ENCODE measurements at places on chromosomes 3 and 15.
A peak's percentile ranks its signal among the peaks of the same experiment; 100 is the strongest.

DNA sequence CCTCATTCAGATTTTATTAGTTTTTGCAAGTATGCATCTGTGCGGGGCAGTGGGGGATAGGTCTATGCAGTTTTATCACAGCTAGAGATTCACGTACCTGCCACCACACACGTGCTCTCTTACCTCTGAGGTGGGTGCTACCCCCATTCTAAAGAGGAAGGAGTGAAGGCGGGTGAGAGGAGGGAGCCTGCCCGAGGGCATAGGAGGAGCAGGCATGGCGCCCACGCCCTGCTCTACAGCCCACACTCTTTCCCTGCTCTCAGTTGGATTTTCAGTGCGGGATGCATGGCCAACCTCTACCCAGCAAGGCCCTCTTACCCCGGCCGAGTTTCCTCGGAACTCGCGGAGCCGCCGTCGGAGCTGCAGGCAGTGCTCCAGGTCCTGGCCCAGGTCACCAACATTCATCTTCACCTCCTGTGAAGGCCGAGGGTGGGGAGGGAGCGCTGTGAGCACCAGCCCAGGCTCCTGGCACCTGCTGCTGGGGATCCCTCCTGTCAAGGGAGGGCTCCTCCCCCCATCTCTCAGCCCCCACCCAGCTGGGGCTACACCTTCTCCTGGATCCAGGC, 26.9 kb downstream of the PLA2G4B start:
- no peak for DNase-seq

DNA sequence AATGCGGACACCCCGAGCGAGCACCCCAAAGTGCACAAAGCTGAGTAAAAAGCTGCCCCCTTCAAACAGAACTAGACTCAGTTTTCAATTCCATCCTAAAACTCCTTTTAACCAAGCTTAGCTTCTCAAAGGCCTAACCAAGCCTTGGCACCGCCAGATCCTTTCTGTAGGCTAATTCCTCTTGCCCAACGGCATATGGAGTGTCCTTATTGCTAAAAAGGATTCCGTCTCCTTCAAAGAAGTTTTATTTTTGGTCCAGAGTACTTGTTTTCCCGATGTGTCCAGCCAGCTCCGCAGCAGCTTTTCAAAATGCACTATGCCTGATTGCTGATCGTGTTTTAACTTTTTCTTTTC, 5.3 kb downstream of the BHLHE40 start:
- DNase-seq: no peak

GRCh38 chr3:40073310-40074007, 236.0 kb upstream of the EIF1B start:
- DNase-seq: no peak

GRCh38 chr3:122322095-122323075, 2.7 kb upstream of the CSTA start:
- no peak for DNase-seq

GRCh38 chr15:68821190-68821840, 620 bp upstream of the ANP32A start:
- no peak for DNase-seq

DNA sequence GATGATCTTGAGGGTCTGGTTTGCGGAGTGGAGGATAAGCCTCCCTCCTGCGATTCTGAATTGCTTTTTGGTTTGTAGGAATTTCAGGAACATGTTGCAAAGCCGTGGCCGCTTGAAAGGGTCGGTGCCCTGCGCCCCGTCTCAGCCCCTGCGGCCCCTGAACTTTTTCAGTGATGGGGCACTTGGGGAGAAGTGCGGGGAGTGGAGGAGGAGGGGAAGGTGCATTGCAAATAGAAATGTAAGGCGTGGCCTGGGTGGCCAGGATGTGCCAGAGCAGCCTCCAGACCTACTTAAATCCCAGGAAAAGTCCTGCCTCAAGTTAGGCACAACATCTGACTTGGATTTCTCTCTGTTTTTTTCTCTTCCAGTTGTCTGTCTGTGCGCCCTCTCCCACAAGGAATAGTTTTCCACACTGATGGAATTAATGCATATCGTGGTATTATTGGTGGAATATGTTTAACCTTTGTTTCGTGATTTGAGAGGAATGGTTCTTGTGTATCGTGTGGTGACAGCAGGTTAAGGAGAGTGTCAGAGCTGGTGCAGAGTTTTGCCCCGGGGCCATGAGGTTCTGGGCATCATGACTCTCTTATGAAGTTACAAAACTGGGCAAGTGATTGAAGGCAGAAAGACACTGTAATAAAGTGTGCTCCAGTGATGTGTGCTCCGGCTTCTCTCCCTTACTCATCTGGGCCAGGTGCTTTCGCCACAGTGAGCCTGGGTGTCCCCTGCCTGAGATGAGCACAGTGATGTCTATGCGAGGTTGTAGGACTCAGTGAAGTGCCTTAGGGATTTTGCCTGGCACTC, 153.8 kb downstream of the PGPEP1L start:
- DNase-seq: no peak

DNA sequence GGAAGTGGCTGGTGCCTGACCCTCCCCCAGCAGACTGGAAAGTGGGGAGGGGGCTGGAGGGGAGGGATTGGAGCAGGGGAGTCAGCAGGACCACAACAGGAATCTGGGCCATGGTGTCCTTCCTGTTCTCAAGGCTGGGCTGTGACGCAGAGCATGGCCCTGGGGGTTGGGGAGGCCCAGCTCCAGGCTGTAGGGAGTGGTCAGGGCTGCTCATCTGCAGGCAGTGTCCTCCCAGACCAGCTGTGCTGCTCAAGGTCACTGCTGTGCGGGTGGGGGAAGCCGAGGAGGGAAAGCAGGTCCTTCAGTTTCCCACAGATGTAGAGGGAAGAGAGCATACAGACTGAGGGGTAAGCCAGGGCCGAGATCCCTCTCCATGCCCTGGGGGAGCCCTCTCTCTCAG, 40.7 kb downstream of the CYP11A1 start:
- no peak for DNase-seq

DNA sequence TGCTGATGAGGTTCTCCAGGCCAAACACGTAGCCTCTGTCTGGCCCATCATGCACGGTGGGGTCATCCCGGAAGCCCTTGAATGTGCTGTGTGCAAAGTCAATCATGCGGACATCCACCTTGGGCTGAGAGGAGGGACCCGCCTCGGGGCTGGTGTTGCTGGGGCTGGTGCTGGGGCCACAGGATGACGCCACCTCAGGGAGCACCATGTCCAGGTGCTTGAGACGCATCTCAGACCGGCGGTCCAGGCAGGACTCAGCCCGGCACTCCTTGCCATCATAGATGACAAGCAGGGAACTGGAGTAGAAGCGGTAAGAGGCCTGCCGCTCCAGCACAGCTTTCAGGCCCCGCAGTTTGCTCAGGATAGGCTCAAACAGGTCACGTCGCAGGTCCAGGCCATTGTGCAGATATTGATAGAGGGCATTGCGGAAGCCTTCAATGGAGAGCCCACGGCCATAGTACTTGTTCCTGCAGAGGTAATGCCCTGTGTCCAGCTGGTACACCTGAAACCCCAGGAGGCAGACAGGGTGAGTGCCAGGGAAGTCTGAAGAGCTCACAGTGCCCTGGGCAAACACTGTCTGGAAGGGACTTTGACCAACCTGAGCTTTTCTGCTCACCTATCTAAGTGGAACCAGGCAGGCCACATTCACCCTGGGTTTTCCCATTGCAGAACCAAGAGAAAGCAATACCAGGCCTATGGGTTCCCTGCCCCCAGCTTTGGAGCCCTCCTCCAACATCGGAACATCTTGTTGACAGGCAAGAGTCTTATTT, 3.6 kb upstream of the GMPPB start:
- no peak for DNase-seq

DNA sequence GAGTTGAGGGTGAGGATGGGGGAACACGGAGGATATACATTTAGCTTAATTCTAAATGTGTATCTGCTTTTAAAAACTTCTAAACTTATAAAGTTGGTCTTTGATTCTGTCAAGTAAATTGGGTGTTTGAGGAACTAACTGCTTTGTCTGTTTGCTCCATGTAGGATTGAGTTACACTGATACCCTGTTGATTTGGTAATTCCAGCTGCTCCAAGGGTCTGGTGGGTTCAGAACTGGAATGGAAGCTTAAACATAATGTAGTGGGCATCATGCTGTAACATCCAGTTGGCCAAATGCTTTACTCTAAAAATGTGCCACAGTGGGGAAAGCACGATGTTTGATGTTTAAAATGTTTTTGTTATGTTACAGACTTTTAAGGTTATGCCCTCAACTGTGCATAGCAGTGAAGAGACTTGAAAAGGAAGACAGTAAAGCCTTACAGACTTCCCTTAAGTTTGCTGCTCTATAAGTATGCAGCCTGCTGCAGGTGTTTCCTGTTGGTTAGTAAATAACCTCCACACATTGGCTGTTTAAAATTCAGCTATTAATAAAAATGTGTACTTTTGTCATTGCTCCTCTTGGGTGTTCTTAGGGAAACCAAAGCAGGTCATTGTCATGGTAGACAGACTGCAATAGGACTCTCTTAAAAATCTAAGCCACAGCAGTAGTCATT, 5.9 kb upstream of the EDEM1 start:
- no peak for DNase-seq

DNA sequence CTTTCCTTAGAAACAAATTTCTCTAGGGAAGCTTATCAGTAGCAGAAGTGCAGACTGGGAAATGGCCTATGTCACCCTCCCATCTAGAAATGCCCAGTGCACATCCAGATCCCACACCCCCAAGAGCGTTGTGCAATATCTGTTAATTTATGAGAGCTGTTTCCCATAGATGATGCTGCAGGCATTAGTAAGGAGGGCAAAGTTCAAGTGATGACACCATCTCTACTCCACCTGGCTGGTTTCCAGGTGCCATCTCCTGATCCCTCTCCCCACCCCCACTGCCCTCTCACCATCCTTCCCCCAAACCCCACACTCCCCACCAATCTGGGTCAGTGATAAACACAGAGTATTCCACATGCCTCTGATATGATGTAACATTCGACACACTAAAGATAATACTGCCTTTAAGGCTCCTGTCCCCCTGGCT, 39.4 kb downstream of the AGTR1 start:
- DNase-seq: no peak

- DNase-seq: no peak
Observed at GRCh38 chr3:46897829-46898320, 20.4 kb downstream of the PTH1R start.

DNA sequence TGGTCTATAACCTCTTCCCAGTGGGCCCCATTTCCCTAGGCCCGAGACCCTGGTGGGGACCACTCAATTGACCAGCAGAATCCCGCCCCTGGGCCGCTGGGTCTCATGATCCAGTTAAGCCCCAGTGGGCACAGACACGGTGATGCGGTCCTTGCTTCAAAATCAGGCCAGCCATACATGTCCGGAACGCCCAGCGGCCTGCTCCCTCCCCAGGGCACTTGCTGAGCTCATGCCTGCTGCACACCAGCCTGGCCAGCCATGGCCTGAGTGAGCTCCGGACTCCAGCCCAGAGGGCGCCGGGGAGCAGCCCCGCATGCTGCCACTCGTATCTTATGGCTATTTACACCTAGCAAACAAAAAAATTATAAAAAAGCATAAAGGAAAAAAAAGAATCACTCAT, 34.4 kb upstream of the IQSEC1 start:
- peak; percentile 34 for DNase-seq

DNA sequence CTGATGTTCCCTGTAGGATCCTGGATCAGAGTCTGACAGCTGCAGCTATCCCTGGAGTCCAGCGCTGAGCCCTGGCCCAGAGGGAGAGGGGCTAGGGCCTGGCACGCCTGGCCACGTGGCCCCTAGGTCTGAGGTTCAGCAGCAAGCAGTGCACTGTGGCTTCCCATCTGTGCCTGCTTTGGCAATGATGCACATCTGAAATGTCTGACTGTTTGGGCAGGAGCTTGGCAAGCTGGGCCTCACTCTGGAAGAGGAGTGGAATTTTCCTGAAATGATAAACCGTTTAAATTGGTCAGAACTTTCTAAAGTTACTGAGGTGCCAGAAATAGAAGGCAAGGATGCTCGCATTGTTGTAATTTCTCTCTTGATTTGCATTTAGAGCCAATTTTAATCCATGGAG, 48.8 kb upstream of the MRPS22 start:
- no peak for DNase-seq

GRCh38 chr3:111414531-111414930, 127.5 kb upstream of the CD96 start:
- no peak for DNase-seq

DNA sequence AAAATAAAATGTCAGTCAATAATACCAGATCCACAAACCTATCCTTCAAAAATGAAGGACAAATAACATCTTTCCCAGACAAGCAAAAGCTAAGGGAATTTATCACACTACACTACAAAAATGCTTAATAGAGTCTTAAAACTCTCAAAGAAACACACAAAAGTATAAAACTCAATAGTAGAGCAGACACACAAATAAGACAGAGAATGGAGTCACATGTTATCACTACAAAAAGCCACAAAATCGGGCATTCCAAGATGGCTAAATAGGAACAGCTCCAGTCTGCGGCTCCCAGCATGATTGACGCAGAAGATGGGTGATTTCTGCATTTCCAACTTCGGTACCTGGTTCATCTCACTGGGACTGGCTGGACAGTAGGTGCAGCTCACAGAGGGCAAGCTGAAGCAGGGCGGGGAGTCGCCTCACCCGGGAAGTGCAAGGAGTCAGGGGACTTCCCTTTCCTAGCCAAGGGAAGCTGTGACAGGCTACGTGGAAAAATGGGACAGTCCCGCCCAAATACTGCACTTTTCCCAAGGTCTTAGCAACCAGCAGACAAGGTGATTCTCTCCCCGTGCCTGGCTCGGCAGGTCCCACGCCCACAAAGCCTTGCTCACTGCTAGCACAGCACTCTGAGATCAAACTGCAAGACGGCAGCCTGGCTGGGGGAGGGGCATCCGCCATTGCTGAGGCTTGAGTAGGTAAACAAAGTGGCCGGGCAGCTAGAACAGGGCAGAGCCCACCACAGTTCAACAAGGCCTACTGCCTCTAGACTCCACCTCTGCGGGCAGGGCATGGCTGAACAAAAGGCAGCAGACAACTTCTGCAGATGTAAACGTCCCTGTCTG, 46.3 kb downstream of the SENP7 start:
- peak; percentile 2 for DNase-seq

- DNase-seq: no peak
Observed at GRCh38 chr3:31357451-31357850, 175.3 kb upstream of the STT3B start.

DNA sequence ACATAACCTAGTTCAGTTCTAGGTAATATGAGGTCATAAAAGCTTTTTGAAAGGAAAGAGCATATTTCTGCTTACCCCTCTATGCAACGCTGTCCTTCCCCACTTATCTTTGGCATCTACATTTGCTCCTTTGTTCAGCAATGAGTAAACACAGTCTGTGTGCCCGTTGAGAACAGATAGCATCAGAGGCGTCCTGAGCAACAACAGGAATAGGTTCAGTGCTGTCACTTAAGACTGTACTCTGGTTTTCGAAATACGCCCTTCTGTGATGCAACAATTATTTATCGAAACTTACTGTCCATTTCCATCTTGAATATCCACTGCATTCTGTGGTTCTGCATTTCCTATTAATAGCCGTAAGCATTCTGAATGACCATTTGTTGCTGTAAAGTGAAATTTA, 84.4 kb downstream of the BTD start:
- no peak for DNase-seq

Data from CD8-positive, alpha-beta memory T cell (primary cell).